ENCODE measurements at places on chromosomes 6 and 20.

GRCh38 chr6:3965071-3965718 is 113.7 kb downstream of the FAM217A start:
- no peak for DNase-seq

- no peak for DNase-seq
Measured at GRCh38 chr6:91106083-91106482, 519.2 kb upstream of the MAP3K7 start.

GRCh38 chr6:31771992-31772358 is 5.2 kb downstream of the VWA7 start:
- no peak for DNase-seq

- peak; percentile 79 for DNase-seq
Measured at GRCh38 chr20:44388466-44389023, 33.0 kb downstream of the HNF4A start.

GRCh38 chr20:57433657-57434389 is 42.6 kb downstream of the RBM38 start:
- DNase-seq, result no peak

DNA sequence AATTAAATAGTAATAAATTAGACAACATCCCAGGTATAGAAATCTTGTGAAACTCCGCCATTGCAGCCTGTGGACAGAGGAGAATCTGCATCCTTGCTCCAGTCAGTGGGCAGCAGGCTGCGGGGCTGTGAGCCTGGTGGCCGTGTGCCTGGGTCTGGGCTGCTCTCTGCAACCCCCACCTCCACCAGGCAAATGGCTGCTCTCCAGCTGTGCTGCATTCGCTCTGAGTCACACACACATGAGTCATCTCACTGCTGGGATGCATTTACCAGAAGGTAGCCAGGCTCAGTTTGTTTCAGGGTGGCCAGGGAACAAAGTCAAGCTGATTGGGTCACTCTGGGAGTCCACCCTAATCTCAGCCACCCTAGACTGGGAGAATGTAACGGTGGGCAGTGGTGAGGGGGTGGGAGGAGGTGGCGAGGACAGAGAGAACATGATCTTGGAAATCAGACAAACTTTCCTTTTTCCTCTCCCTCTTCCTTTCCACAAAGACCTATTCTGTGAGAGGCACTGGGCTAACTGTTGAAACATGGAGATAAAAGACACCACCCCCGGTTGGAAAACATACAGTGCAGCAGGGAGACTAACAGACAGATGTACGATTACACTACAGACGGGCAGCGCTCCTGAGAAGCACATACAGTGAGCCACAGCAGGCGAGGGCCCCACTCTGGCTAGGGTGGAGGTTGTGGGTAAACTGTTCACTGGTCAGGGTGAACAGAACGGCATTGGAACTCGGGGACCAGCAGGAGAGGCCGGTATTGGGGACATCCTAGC is 59.2 kb downstream of the TRAM2 start:
- DNase-seq, result peak; percentile 69

- DNase-seq, result no peak
Measured at GRCh38 chr6:126176282-126176681, 163.6 kb upstream of the CENPW start.

DNA sequence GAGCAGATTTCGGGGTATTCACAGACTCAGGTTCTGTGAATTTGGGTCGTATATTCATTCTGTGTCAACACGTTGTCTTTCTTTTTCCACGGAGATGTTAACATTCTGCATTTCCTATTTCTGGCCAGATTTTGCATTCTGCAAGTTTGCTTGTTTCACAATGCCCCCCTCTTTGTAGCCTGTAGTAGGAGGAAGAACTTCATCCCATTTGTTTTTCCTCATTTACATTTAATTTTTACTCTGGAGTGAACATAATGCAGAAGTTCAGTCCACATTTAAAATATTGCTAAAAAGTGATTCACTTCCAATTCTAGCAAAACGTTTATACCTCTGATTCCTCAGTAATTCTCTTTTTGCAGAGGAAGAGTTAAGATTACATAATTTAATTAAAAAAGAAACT is 12.9 kb downstream of the TAGAP start:
- no peak for DNase-seq

GRCh38 chr6:32803416-32803815 is 13.4 kb downstream of the HLA-DOB start:
- no peak for DNase-seq

- no peak for DNase-seq
Measured at GRCh38 chr20:63238514-63239125, 2.9 kb downstream of the BIRC7 start.

DNA sequence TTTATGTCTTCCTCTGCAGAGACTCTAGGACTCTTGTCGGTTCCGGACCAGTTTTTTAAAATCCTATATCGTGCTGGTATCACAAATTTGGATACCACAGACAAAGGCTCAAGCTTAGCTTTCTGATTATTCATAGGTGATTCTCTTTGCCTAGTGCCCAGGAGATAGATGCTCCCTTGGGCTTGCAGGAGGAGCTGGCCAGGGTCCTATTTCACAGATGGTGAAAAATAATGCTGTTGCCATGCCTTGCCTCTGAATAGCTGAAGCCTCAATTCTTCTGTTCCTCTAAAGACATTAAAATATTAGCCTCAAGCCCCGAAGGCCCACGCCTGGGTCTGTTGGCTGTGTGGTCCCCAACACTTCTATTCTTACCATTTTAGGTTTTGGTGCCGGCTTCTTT is 123.9 kb upstream of the BACH2 start:
- DNase-seq, result no peak

- DNase-seq, result no peak
Measured at GRCh38 chr6:105608711-105609374, 206.0 kb upstream of the PREP start.

- DNase-seq, result no peak
Measured at GRCh38 chr6:166966268-166966667, 9.9 kb upstream of the RNASET2 start.

DNA sequence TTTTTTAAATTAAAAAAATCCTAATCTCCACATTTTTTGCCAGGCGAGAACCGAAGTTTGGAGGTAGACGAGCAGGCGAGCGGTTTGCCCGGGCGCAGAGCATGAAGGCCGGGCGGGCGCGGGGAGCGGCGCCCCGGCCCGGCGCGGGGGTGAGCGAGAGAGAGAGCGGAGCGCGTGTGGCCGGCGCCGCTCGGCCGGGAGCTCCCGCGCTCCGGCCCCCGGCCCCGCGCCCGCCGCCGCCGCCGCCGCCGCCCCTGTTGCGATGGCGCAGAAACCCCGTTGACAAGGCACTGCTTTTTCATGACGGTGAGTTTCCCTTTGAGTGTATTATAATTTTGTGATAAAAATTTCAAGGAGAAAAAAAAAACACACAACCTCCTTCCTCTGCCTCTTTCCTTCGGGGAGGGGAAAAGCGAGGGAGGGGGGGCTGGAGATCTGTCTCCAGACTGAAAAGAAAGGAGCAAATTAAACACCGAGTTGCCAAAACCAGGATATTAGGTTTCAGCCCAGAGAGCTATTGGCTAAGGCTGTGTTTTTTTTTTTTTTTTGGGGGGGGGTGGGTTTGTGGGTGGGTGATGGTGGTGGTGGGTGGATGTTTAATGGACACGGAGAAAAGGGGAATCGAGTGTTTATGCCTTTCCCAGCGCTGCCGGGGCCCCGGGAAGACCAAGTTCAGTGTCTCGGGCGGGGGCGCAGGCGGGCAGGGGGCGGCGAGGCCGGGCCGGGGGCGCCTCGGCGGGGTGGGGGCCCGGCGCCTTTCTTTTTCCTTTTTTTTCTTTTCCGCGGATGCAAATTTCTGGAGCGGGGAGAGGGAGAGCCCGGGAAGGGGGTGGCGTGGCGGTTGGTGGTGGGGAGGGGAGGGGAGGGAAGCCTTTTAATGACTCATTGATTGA is at the start of gene BICRAL:
Gene BICRAL (plus strand): TSS at position 257 of the 893 bp plus-strand sequence. CDS start 39,971 bp downstream, outside the sequence.
- DNase-seq, result peak; percentile 74

DNA sequence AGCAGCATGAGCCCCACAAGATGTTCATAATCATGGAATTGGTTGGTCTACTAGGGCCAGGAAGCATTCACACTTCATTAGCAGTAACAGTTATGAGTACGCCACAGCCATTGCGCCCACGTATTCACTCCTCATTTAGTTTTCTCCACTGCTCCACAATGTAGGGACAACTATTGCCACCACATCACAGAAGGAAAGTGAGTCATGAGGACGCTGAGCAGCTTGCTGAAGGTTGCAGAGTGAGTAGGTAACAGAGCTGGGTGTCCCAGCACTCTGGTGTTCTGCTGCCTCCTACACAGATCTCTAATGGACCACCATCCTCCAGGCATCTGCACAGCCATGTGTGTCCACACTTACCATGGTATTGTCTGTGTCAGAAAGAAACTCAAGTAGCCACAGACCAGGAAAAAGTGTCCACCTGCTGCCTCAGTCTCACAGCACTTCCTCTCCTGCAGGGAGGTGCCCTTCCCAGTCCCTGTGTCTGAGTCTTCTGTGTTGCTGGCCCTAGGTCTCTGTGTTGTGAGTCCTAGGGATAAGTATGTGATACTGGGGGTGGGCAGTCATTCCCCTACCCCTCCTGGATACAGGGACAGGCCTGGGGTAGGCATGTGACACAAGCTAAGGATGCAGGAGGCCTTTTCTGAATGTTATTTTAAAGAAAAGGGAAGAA is 103.9 kb downstream of the TTLL2 start:
- no peak for DNase-seq

DNA sequence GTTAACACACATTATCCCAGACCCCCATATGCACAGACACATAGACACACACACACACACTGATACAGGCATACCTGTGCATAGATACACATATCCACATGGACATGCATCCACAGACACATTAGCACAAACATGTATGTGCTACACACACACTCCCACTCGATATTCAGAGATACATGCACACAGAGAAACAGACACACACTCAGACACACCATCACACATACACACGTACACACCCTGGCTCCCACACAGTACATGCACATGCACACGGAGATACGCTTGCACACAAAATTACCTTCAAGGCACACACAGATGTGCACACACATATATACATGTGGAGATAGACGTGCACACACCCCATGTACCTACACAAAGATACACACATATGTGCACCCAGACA is 19.7 kb downstream of the RBM38 start:
- DNase-seq, result no peak

GRCh38 chr6:79804732-79805131 is 142.6 kb downstream of the ELOVL4 start:
- DNase-seq, result no peak

Data from GM12865 (cell line).